ENCODE measurements at places on chromosomes 7 and 10. TPM values are rescaled to one million over a fixed set of nuclear protein-coding genes. Genes with fewer than 3 reads are reported as not detected.

DNA sequence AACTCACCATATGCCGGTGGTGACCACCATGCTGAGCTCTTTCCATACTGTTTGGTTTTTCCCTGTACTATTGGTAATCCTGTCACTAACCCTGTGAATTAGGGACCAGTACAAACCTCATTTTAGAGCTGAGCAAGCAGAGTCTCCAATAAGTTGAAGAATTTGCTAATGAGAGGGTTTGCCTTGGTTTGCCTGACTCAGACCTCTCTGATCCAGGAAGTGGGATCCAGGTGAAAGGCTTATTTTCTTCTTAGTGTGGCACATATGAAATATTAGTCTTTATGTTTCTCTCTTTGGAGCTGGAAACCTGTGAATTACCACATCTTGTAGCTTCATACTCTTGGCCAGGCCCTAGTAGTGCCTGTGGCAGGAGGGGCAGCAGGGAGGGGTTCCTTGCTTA lies 114.1 kb upstream of the IGFBP3 start:
- DNase-seq, result no peak

GRCh38 chr7:44111761-44112160 lies 7.6 kb downstream of the AEBP1 start:
- DNase-seq, result no peak

Gene TMEM225B
- 0.18 TPM for total RNA-seq

- DNase-seq, result no peak
Observed at GRCh38 chr7:121480058-121480457, 84.0 kb upstream of the FAM3C start.

Gene PAPOLB
- total RNA-seq, result 0.06 TPM

DNA sequence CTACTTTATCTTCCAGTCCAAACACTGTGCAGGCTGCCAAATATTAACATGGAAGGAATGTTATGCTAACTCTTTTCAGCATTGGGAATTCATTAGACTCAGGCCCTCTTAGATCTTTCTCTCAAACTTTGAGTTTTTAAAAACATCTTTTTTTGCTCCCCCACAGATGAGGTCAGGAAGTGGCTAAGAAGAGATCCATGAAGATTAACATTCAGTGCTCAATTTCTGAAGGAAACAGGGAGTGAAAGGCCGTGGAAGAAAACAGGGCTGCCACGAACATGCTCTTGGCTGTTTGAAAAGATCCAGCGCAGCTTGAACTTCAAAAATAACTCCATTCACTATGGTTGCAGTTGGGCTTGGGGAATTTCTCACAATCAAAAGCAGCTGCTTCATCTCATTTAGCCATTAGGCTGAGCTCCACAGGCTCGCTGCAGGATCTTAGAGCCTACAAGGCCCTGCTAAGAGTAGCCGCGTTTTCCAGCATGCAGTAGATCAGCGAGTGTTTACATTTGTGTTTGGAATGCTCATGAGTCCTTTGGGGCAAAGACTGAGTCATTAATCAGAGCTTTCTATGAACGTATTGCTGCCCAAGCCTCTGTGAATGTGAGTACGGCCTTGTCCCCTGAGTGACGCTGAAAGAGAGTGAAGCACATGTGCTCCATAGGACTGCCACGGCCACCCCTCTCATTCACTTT lies 41.2 kb upstream of the TNS3 start:
- no peak for DNase-seq

GRCh38 chr7:101911800-101912715 lies 94.6 kb downstream of the CUX1 start:
- DNase-seq, result peak; percentile 62

GRCh38 chr10:69640196-69640980 lies 10.3 kb downstream of the FAM241B start:
- DNase-seq, result no peak

DNA sequence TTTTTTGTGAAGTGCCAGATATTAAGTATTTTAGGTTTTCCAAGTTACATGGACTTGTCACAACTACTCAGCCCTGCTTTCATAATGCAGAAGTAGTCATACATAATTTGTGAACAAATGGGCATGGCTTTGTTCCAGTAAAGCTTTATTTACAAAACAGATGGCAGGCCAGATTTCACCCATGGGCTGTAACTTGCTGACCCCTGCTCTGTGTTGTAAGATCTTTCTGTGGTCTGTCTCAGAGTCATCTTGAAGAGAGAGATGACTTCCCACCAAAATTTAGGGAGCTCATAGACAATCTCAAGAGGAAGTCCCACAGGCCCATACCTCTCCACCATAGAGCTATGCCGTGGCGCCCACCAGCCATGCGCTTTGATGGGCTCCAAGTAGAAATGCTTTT lies 616.1 kb downstream of the LRMDA start:
- no peak for DNase-seq

Gene PDK4
- total RNA-seq, result 129 TPM

DNA sequence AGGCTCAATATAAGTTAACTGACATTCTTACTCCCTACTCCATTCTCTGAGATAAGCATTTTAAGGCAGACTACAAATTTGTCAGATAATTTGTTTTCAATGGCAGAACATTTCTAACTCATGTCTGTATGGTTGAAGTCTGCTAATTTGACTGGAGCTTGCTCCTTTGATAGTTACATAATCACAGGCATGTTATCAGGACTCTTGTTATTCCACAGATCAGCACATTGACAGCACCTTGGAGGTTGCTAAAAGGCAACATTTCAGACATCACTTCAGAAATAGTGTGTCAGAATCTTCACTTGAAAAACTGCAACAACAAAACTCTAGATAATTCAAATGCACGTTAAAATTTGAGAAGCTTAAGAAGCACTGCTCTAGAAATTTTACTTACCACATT lies 158.3 kb upstream of the PCLO start:
- no peak for DNase-seq

DNA sequence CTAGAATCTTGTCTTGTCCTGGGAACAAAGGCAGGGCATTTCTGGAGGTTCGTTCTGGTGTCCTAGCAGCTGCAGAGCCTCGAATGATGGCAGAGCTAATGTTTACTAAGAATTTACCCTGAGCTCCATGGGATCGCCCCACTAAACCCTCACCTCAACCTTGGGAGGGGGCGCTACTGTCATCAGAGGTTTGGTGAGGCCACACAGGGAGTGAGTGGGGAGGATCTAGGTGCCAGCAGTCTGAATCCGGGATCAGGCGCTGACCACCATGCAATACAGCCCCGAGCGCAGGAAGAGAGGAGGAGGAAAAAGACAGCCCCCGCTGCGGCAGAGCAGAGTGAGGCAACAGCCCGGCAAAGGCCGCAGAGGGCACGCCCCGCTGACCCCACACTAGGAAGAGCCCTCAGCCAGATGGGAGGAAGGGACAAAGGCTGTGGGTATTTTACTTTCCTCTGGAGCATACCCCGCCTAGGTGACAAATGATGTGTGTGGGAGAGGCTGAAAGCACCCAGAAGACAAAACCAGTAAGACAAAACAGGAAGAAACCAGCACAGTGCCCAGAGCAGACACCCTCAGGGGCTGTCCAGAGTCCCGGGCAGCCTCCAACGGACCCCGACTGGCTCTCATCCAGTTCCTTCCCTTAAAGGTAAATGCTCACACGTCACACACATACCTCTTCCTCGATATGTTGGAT lies 103.5 kb downstream of the FAM53B start:
- DNase-seq, result no peak

DNA sequence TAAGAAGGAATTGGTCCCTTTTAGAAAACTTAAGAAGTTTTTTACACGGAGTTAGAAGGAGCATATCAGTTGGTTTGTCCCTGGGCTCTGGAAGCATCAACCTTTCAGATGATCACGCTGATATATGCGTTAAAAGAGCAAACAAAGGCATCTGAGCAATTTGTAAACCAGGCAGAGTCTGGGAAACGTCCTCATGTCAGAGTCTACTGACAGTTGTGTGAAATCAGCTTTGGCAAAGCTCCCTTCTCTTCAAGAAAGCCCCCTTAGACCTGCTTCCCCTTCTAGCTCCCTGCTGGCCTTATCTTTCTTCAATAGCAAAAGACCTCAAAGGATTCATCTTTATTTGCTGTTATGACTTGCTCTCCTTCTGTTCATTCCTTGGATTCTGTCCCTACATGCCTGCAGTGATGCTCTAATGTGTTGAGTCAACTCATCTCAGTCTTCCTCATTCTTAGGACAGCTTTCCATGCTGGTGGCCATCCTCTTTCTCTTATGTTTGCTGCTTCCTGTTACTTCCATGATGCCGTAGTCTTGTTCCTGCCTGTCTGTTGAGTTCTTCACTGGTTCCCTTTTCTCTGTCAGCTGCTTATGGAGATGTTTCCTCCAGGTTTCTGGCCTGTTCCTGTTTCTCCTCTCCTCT lies 106.5 kb upstream of the BMPER start:
- DNase-seq, result no peak

Gene NRP1
- 110 TPM for total RNA-seq

DNA sequence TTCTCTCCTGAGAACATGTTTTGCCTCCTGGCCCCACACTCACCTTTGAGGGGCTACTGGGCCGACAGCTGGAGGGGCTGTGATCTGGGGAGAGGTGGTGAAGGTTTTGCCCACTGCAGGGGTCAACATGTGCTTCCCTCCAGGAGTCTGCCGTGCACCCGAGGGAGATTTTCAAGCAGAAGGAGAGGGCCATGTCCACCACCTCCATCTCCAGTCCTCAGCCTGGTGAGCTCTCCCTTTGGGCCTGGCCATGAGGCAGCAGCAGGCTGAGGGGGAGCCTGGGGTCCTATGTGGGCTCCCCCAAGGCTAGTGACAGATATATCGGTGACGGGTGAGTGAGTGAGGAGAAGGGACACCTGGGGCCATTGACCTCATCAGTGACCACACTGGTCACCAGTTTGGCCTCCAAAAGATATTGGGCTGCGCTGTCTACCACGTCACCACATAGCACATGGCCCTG lies 6.6 kb downstream of the PGAM2 start:
- peak; percentile 9 for DNase-seq

DNA sequence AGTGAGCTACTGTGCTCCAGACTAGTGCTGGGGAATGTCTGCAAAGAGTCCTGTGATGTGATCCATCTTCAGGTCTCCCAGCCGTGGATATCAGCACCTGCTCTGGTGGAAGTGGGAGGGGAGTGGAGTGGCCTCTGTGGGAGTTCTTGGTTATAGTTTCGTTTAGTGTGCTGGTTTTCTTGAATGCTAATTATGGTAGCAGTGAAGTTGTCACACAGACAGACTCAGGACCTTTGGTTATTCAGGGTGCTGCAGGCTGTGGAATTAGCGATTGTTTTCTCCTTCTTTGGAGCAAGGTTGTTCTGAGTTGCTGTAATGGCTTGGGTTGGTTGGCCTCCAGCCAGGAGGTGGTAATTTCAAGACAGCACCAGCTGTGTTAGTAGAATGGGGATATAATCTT lies 132.7 kb upstream of the HGF start:
- DNase-seq, result no peak

Gene FOXK1
- total RNA-seq, result 17.5 TPM

DNA sequence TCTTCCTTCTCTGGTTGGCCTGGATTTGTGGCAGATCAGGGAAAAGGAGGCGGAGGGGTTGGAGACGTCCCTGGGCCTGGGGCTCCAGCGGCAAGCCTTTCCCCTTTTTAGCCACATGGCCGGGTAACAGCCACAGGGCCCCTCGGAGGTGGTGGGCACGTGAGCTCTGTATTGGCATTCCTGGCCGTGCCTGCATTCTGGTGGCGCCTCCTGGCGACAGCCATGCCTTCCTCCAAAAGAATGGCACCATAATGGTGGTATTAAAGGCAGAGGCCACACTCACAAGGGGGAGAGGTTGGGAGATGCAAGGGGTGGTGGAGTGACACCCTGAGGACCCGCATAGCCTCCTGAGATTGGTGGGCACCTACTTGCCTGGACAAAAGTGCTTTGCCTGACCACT lies 3.0 kb upstream of the AQP1 start:
- no peak for DNase-seq

DNA sequence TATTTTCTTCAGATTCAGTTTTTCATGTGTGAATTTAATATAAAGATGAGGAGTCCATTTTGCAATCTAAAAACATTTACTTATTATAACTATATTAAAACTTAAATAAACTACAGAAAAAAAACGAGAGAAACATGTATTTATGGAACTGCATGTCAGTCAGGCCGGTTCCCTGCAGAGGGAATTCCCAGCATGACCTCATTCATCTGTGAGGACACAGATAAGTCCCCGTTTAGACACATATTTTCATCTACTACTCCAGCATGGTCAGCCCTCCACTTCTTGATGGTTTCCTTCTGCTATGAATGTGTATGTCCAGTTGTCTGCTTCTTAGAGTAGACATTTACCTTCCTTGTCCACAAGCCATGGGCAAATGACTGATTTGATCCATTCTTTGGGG lies 339.1 kb downstream of the SEMA3D start:
- DNase-seq, result no peak

DNA sequence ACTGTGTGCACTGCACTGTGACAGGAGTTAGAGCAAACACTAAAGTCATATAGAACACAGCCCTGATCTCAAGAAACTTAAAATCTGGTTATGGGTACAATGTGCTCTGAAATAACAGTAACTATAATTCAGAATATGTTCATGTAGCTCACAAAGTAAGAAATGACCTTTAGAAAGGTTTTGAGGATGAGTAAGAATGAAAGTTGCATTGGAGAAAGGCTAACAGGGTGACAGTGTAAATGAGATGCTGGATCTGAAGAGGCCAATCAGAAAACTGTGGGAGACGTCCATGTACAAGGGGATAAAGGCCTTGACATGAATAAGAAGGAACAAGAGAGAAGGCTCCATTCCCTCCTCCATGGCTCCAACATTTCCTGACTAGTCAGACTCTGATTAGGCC lies 124.7 kb downstream of the GRM3 start:
- DNase-seq, result no peak

DNA sequence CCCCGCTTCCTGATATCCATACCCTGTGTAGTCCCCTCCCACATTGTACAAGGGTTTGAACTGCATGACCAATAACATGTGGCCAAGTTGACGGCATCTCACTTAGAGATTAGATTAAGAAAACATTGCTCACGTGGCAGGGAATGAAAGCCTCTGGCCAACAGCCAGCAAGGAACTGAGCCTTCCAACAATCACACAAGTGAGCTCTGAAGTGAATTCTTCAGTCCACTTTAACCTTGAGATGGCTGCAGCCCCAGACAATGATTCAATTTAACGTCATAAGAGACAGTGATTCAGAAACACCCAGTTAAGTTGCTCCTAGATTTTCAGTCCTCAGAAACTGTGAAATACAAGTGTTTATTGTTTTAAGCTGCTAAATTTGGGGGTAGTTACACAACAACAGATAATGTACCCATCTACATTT lies 165.9 kb upstream of the PLXNA4 start:
- peak; percentile 78 for DNase-seq

Gene MSMB
- not detected for total RNA-seq

Gene DGKB
- 1.9 TPM for total RNA-seq

Gene OR2A1
- not detected for total RNA-seq

Data from left cardiac atrium (tissue), 4 donors.